ENCODE measurements at places on chromosomes 1 and 21.

GRCh38 chr21:44090325-44090724 is 16.9 kb upstream of the PWP2 start:
- no peak for DNase-seq

GRCh38 chr1:210371916-210372315 is 43.2 kb downstream of the HHAT start:
- DNase-seq = no peak

GRCh38 chr1:2438038-2438437 is 25.7 kb upstream of the PEX10 start:
- no peak for DNase-seq

- no peak for DNase-seq
These were observed 12.5 kb downstream of the CHML start for GRCh38 chr1:241627453-241628259.

DNA sequence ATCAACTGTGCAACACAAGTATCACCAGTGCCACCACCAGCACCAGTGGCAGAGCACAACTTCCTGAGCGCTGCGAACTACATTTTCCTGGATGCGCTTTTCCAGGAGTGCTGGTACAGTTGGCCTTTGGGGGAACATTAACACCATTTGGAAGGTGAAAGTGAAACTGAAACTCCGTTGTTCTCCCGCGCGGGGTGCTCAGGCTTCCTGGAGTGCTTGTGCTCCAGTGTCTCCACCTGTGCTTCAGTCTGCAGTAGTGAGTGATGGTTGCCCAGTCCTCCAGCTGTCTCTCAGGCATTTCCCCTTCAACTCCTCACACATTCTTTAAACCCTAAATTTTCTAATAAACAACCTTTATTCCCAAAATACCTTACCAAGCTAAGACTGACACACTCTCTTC is 187.8 kb downstream of the LRRIQ3 start:
- DNase-seq = no peak
